Stimulated activated CD4-positive, alpha-beta T cell treated with anti-CD3 and anti-CD28 coated beads, TNF-alpha, amount 100 ng/mL, for 1 hour (primary cell): ENCODE measurements at places on chromosomes 11 and 22.

GRCh38 chr11:73640592-73640991, 5.8 kb upstream of the PLEKHB1 start:
- no peak for DNase-seq

GRCh38 chr11:77474684-77475060, 778 bp upstream of the PAK1 start:
- no peak for DNase-seq

GRCh38 chr11:20089367-20089766, 70.9 kb downstream of the DBX1 start:
- no peak for DNase-seq

DNA sequence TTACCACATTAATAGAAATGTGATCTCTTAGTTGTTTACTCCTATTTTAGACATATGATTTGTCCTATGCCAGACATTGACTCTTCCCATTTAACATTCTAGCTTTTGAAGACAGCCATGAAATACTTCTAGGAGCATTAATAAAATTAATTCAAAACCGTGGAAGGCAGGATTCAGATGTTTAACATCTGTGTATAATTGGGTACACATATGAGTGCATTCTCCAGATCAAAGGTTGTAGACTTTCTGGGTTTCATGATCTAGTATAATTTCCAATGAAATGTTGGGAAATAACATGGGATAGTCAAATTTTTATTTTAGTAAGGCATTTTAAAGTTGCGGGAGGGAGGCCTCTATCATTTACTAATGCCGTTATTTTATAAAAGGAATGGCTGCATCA, 35.2 kb upstream of the CCDC89 start:
- DNase-seq = no peak

- DNase-seq = no peak
Measured at GRCh38 chr11:12938590-12939247, 70.4 kb upstream of the RASSF10 start.

DNA sequence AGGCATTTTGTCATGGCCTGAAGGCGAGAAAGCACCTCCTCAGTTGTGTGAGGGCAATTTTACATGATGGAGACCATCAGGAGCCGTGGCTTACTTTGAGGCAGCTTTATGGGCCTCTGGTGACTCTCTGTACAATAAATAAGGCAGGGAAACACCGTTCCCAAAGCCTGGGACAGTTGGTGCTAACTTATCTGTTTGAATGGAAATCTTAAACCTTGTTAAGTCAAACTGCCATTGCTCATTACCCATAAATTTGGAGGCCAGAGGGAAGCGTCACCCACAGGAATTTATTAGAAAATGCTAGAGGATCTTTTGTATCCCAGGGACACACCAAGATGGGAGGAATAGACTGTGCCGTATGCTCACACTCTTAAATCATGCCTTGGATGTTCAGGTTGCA, 1156.9 kb downstream of the BRD1 start:
- no peak for DNase-seq
